ENCODE measurements at places on chromosomes 12 and 14. TPM values are rescaled to one million over a fixed set of nuclear protein-coding genes. Genes with fewer than 3 reads are reported as not detected.

- no peak for DNase-seq
- H3K4me3 ChIP-seq = no peak overlapping the region
Observed at GRCh38 chr12:106767206-106767605, 7.3 kb upstream of the RIC8B start.

- no peak overlapping the region for H3K27ac ChIP-seq
- DNase-seq = no peak
- H3K27me3 ChIP-seq = peaks cover 60% of the 10 kb centered on the region
Observed at GRCh38 chr12:113478351-113479011, 6.8 kb upstream of the LHX5 start.

DNA sequence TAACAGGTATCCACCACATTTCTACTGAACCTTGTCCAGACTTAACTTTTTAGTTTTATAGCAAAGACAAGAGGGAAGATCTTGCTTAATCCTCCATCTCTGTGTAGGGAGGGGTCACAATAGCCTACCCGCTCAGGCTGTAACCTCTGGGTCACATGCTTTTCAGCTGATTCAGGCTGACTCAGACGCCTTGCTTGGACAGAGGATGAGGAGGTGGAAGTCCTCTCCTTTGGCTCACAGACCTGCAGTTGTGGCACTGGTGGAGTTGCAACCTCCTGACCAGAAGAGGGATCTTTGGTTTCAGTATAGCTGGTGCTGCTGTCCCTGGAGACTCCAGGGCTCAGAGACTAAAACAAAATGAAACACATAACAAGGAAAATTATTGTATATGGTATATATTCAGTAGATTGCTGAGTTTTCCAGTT is 16.2 kb downstream of the ACIN1 start:
- H3K4me3 ChIP-seq = no peak overlapping the region
- H3K27ac ChIP-seq = peak overlapping the region; percentile 88
- peaks cover 9% of the 10 kb centered on the region for H3K4me1 ChIP-seq
- H3K27me3 ChIP-seq = no peaks in the 10 kb centered on the region
- peaks cover 100% of the 10 kb centered on the region for H3K36me3 ChIP-seq

PDZRN4 gene
- total RNA-seq = not detected

LRP6 gene
- 19.6 TPM for total RNA-seq

DNA sequence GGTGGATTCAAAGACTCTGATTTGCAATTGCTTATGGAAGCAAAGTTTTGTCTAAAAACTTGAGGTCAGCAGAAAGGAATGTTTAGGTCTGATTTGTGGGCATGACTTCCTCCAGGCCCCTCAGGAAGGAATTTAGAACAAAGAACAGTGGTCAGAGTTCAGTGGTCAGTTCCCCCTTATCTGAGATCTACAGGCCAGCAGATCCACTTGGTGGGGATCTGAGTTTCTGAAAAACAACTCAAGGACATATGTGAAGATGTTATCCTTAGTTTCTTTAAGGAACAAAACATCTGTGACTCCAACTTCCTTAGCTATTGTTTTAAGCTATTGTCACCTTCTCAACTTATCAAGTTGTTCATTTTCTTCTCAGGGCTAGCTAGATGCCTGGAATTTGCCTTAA is 28.0 kb upstream of the NAA30 start:
- H3K4me1 ChIP-seq = no peaks in the 10 kb centered on the region
- no peaks in the 10 kb centered on the region for H3K27me3 ChIP-seq
- H3K36me3 ChIP-seq = no peaks in the 10 kb centered on the region
- no peak for DNase-seq
- no peak overlapping the region for H3K4me3 ChIP-seq

- no peaks in the 10 kb centered on the region for H3K36me3 ChIP-seq
- no peak overlapping the region for H3K4me3 ChIP-seq
- peaks cover 3% of the 10 kb centered on the region for H3K27me3 ChIP-seq
- no peak for DNase-seq
- H3K4me1 ChIP-seq = no peaks in the 10 kb centered on the region
Observed at GRCh38 chr12:119615518-119616475, 22.2 kb downstream of the TMEM233 start.
